ENCODE measurements at places on chromosomes 3 and 15. TPM values are rescaled to one million over a fixed set of nuclear protein-coding genes. Genes with fewer than 3 reads are reported as not detected.
A peak's percentile ranks its signal among the peaks of the same experiment; 100 is the strongest.

APBA2 gene
- 3.9 TPM for total RNA-seq

GPR62 gene
- total RNA-seq = not detected

MGLL gene
- total RNA-seq = 318 TPM

- H3K4me3 ChIP-seq = no peak overlapping the region
- peaks cover 4% of the 10 kb centered on the region for H3K4me1 ChIP-seq
- H3K27ac ChIP-seq = peak overlapping the region; percentile 67
- no peaks in the 10 kb centered on the region for H3K36me3 ChIP-seq
- DNase-seq = peak; percentile 62
Observed at GRCh38 chr15:98823012-98823458, 174.7 kb downstream of the IGF1R start.

CFAP161 gene
- 0.64 TPM for total RNA-seq

SLC24A5 gene
- 6.5 TPM for total RNA-seq

GRCh38 chr3:127915937-127916493 is 983 bp downstream of the KBTBD12 start:
- peak overlapping the region; percentile 40 for H3K4me3 ChIP-seq
- H3K4me1 ChIP-seq = no peaks in the 10 kb centered on the region
- no peak for DNase-seq
- H3K27me3 ChIP-seq = no peaks in the 10 kb centered on the region
- no peak overlapping the region for H3K27ac ChIP-seq

- H3K27ac ChIP-seq = no peak overlapping the region
- no peaks in the 10 kb centered on the region for H3K4me1 ChIP-seq
- peaks cover 43% of the 10 kb centered on the region for H3K27me3 ChIP-seq
- peak overlapping the region; percentile 17 for H3K4me3 ChIP-seq
- no peaks in the 10 kb centered on the region for H3K36me3 ChIP-seq
Observed at GRCh38 chr15:69031013-69032001, 16.8 kb downstream of the NOX5 start.

- H3K4me1 ChIP-seq = no peaks in the 10 kb centered on the region
- no peak overlapping the region for H3K27ac ChIP-seq
- no peaks in the 10 kb centered on the region for H3K36me3 ChIP-seq
- no peak overlapping the region for H3K4me3 ChIP-seq
Observed at GRCh38 chr3:9205345-9206143, 43.9 kb downstream of the SRGAP3 start.

DNA sequence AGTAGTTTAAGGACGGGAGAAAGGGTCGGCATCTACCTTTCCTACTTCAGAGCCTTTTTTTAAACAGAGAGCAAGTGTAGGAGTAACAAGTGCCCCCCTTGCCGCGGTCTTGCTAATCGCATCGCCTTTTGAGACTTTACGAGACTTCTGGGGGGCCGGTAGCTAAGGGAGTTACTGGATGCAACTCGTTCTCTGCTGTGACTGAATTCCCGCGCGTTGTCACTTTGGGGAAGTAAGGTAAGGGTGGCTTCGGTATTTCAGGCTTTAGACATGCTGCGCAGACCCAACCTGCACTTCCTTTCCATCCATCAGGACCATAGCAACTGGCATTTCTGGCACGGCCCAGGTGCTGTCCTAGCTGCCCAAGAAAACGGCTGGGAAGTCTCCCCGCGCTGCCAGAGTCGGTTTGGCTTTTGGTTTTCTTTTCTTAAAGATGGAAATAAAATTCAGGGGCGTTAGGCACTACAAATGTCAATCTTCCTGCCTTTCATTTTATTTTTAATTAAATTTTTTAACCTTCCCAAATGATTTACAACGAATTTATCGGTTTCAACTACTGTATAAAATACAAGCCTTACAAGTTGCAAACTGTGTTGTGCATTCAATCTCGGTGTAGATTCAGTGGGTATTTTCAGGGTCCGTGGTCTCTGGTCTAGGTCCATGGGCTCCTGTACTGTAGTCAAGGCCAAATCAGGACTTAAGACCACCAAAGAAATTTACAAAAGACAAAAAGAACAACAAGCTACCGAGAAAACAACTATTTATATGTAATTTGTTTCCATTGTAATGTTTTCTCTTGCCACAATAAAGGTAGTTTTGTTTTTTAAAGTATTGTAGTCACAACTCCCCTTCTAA is 3.5 kb downstream of the MECOM start:
- DNase-seq = peak; percentile 24
- H3K4me1 ChIP-seq = peaks cover 5% of the 10 kb centered on the region
- H3K4me3 ChIP-seq = peak overlapping the region; percentile 60
- peaks cover 100% of the 10 kb centered on the region for H3K27me3 ChIP-seq
- H3K36me3 ChIP-seq = no peaks in the 10 kb centered on the region
- H3K27ac ChIP-seq = peak overlapping the region; percentile 90

- H3K4me1 ChIP-seq = no peaks in the 10 kb centered on the region
- DNase-seq = no peak
- H3K4me3 ChIP-seq = no peak overlapping the region
- H3K27me3 ChIP-seq = no peaks in the 10 kb centered on the region
- no peak overlapping the region for H3K27ac ChIP-seq
Observed at GRCh38 chr3:116118475-116119169, 326.7 kb downstream of the LSAMP start.

GOLGA6A gene
- not detected for total RNA-seq

- no peak overlapping the region for H3K27ac ChIP-seq
- H3K4me3 ChIP-seq = no peak overlapping the region
- H3K36me3 ChIP-seq = no peaks in the 10 kb centered on the region
- no peaks in the 10 kb centered on the region for H3K27me3 ChIP-seq
- no peaks in the 10 kb centered on the region for H3K4me1 ChIP-seq
Observed at GRCh38 chr3:57971975-57972374, 36.2 kb upstream of the FLNB start.

DNA sequence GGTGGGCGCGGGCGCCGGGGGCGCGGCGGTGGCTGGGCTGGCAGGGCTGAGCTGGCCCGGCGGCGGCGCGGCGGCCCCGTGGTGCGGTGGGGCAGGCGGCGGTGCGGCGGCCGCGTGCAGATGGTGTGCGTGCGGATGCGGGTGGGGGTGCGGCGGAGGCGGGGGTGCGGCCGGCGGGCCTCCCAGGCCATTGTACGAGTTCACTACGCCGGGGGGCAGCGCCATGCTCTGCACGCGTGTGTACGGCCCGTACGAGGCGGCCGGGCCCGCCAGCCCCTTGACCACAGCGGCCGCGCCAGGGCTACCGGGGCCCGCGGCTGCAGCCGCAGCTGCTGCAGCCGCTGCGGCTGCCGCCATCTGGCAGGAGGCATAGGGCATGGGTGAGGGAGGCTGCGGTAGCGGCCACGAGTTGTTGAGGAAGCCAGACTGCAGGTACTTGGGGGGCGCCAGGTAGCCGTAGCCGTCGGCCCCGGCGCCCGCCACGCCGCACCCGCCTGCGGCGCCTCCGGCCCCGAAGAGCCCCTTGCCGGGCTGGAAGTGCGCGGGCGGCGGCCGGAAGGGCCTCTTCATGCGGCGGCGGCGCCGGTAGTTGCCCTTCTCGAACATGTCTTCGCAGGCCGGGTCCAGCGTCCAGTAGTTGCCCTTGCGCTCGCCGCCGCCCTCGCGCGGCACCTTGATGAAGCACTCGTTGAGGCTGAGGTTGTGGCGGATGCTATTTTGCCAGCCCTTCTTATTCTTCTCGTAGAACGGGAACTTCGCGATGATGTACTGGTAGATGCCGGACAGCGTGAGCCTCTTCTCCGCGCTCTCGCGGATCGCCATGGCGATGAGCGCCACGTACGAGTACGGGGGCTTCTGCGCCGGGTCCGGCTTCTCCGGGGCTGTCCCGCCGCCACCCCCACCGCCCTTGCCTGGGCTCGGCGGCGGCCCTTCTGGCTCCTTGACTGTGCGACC is 951 bp downstream of the FOXL2 start:
- peaks cover 34% of the 10 kb centered on the region for H3K4me1 ChIP-seq
- peaks cover 98% of the 10 kb centered on the region for H3K27me3 ChIP-seq
- no peaks in the 10 kb centered on the region for H3K36me3 ChIP-seq
- peak; percentile 78 for DNase-seq
- H3K27ac ChIP-seq = no peak overlapping the region

- H3K27me3 ChIP-seq = no peaks in the 10 kb centered on the region
- no peaks in the 10 kb centered on the region for H3K36me3 ChIP-seq
- no peaks in the 10 kb centered on the region for H3K4me1 ChIP-seq
- no peak for DNase-seq
Observed at GRCh38 chr15:75234191-75234810, 23.8 kb upstream of the GOLGA6C start.

FURIN gene
- total RNA-seq = 114 TPM
